Stimulated activated CD4-positive, alpha-beta T cell treated with anti-CD3 and anti-CD28 coated beads, Interleukin-12 subunit alpha, Interleukin-12 subunit beta, amount 100 ng/mL, for 4 hours (primary cell): ENCODE measurements at places on chromosomes 1 and 21.

DNA sequence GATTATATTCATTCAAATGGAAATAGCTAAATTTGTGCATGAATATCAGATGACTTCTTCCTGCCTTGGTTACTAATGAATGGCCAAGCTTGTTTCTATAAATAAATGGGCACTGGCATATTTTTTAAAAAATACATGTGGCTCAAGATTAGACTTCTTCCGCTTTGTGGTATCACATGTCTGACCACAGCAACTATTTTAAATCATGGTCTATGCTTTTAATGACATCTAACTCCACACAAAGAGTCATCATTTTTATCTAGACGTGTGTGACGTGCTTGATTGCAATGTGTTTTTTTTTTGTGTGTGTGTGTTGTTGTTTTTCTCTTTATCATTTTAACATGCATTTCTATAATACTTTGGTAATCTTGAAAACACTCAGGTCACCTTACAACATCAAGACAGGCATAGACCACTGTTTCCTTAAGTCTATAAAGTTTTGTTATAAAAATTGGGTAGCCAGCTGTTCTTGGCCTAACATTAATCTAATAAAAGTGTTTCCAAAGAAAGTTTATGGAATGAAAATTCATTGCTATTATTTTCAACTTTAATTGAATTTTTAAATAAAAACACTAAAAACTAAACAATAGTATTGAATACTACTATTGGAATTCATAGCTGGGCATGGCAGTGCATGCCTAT lies 29.5 kb downstream of the RGS1 start:
- DNase-seq, result no peak

DNA sequence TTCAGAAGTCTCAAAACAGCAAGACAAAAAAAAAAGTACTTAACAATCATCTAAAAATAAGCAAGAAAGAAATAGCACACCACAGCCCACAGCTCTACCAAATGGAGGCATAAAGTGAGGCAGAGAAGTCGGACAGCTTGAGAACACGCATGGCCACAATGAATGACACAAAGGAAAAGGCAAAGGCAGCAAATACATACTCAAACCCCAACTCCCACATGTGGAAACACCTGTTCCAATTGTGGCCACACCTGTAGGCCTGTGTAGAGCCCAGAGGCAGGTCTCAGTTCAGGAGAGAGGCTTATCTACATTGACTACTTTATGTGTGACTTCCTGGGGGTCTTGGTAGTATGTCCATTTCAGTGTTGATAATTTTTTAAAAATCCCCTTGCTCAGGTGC lies 543.5 kb downstream of the LMO4 start:
- DNase-seq, result no peak

DNA sequence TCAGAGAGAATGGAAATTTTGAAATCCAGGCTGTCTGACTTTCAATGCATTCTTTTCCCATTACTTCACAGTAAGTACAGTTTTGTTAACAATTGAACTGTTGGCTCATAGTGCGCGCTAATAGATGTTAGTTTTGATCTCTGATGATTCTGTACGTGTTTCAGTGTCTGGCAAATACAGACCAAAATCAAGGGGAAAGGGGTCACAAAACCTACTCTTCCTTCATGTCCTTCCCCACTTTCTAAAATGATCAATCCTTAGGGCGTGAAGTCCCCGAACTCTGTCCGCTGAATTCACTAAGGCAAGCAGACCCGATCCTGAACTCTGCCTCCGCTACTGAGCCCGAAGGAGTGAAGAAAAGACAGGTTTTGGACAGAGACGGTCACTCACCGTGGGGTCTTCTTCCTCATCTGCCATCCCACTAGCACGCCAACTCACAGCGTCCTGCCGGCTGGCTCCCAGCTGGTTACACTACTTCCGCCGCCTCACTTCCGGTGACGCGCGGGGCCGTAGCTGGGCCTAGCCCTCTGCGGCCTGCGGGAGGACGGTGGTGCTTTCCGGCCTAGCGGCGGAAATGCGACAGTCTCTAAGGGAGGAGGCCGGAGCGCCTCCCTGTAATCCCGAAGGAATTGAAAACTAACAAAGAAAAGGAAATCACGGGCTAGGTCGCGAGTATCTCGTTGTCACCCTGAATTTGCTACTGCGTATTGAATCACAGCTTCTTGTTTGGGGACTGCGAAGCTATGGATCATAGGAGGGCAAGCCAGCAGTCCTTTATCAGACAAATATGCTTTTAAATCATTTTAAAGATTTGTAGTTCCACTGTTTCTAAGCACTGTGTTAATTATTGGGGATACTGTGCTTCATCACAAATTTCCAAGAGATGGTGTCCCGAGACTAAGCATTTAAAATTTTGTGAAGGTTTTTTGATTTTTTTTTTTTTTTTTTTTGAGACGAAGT lies at the start of gene TAF13:
Gene TAF13, minus strand, starts transcription at position 473 of the 960 bp plus-strand sequence. Its CDS starts 56 bp downstream, at position 417.
- peak; percentile 82 for DNase-seq

DNA sequence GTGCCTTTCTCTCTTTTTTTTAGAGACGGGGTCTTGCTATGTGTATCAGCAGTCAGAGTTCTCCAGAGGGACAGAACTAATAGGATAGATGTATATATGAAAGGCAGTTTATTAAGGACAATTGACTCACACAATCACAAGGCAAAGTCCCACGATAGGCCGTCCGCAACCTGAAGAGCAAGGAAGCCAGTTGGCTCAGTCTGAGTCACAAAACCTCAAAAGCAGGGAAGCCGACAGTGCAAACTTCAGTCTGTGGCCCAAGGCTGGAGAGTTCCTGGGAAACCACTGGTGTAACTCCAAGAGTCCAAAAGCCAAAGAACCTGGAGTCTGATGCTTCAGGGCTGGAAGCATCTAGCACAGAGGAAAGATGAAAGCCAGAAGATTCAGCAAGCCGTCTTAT lies 16.3 kb upstream of the H3-3A start:
- DNase-seq, result no peak

DNA sequence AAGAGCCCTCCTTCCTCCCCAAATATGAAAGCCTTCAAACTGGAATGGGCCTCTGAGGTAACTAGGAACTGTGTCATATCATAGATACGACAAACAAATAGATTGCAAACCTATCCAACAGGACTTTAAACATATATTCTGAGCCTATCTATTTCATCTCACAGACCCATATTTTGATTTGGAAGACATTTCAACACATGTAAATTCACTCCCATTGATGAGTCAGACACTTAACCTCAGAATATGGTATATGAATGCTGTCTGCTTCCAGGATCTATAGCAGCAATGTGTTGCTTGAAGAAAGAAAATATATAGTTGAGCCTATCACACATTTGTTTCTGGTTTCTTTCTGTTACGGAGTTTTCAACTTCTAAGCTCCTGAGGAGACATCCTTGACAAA lies 221.9 kb upstream of the SAMSN1 start:
- DNase-seq, result no peak

GRCh38 chr1:33366762-33367484 lies 46.0 kb upstream of the A3GALT2 start:
- no peak for DNase-seq

DNA sequence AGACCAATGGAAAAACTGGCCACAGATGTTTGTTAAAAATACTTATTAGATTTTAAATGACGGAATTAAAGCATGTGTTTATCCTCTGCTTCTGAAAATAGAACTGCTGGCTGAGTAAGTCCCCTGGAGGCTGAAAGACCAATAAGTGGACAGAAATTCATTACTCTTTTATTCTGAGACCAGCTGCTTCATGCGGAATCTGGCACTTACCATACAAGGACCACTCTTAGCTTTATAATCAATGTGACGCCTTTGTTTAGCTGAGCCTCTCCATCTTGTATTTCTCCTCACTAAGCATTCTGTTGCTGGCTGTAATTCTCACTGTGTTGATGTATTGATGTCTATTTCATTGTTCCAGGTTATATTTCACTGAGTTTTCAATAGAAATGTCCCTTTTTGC lies 6.3 kb upstream of the EXO1 start:
- DNase-seq, result no peak

DNA sequence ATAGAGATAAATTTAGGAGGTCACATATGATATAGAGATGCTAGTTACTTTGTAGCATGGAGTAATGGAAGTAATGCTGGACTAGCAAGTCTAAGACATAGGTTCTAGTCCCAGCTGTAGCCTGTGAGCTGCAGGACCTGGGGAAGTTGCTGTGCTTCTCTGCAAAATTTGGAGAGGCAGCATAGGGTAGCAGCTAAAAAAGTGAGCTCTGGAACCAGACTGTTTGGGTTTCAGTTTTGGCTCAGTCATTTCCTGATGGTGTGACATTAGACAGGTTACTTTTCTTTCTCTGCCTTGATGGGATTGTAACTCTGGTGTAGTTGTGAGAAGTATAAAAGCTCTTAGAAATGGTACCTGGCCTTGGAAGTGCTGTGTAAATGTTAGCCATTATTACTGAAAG lies 3.3 kb downstream of the METTL13 start:
- no peak for DNase-seq

- DNase-seq, result no peak
These were observed 36.5 kb upstream of the CD5L start for GRCh38 chr1:157878059-157878458.

DNA sequence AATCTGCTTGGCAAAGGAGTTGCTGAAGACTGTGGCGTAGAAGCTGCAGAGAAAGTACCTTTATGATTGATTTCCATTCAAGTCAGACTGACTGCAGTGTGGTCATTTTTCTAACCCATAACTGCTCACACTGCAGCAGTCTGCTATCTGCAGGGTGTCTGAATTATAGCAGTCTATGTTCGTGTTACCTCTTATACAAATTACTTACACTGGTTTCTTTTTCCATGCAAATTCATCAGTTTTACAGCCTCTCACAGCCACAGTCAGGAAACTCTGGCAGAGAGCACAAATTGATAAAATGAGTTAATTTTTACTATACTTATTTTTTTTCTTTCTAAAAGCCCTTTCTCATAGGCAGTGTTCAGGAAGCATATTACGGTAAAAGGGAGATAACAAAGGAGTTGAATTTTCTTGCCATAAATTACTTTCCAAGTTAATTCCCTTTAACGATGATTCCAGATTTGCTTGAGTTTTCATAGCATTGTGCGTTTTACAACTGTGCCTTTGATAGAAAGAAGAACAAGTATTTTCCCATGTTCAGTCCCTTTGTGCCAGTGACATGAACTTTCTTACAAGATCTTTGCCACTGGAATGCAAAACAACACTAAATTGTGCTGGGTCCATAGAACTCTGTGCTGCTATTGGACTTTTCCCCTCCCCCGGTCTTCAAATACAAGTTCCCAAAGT lies 261.5 kb downstream of the NFIA start:
- DNase-seq, result no peak

DNA sequence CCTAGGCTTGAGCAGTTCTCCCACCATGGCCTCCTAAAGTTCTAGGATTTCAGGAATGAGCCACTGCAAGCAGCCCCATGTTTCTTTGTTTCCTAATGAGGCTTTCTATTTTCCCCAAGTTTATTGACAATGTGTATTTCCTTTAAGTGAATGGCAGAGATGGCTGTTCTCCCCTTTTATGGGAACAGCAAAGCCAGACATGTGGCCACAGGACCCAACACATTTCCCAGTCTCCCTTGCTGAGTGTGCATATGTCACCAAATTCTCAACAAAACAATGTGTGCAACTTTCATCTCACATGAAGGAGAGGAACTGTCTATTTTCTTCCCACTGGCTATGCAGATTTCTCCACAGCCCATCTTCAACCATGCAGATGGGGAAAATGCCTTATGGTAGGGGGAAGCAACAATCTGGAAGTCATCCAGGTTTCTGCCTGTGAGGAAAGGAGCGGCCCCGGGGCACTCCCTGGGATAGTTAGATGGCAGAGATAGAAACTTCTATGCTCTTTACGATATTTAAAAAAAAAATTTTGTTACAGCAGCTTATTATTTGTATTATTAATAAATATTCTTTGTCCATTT lies 28.6 kb upstream of the MAP10 start:
- no peak for DNase-seq

DNA sequence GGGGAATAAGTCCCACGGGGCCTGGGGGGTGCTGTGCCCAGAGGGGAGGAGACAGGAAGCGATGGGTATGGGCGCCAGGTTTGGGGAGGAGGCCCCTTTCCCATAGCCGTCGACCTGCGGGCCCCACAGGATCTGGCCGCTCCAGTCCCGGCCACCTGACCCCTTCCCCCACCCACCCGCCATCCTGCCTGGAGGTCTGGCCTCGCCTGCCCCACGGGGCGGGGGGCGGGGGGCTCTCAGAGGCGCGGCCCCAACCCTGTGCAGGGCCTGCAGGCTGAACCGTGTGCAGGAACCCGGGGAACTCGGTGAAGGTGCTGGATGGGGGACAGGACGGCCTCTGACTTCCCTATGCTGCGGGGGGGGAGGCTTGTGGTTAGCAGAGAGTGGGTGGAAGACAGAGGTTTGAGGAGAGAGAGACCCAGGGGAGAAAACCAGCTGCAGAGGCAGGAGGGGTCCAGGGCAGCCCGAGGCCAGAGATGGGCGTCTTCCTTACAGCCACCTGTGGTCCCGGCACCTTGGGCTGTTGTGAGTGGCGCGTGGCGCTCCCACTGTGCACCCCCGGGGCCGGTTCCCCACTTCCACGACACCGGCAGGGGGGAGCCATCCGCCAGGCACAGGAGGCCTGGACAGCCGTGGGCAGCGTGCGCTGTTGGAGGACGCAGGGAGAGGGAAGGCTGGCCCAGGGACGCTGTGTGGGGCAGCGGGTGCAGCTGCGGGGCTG lies 2.5 kb upstream of the TNFRSF18 start:
- DNase-seq, result no peak

DNA sequence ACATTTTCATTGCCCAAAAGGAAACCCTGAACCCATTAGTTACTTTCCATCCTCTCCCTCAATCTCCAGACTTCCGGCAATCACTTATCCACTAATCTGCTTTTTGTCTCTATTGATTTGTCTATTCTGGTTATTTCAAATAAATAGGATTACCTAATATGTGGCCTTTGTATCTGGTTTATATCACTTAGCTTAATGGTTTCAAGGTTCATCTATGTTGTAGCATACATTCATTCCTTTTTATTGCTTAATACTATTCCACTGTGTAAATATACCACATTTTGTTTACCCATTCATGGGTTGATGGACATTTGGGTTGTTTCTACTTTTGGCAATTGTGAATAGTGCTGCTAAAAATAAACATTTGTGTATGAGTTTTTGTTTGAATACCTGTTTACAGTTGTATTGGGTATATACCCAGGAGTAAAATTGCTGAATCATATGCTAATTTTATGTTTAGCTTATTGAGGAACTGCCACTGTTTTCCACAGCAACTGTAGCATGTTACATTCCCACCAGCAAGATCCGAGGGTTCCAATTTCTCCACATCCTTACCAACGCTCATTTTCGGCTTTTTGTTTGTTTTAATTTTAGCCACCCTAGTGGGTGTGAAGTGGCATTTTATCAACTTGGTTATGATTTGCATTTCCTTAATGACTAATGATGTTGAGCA lies 2.5 kb upstream of the SLC25A44 start:
- DNase-seq, result no peak

GRCh38 chr1:3481046-3481445 lies 26.6 kb downstream of the ARHGEF16 start:
- DNase-seq, result no peak
